NAMALWA (cell line): ENCODE measurements at places on chromosomes 2 and 18.

- no peak for DNase-seq
These were observed 119.3 kb upstream of the SIX3 start for GRCh38 chr2:44822174-44822573.

DNA sequence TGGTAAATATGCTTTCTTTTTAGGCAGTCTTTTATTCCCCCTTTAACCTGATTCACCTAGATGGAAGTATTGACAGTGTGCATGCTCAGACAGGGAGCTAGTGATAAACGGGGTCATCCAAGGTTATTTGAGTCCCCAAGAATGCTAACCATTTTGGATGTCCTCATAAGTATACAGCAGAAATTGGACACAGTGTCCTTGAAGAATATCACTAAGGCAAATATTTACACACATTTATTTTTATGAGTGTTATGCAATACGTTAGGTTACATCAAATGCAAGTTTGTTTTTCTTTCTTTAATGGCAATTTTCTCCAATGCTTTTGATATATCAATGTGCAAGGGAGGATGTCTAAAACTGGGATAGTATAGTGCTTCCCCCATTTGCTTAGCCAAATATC, 23.6 kb downstream of the CNTNAP5 start:
- DNase-seq, result no peak

DNA sequence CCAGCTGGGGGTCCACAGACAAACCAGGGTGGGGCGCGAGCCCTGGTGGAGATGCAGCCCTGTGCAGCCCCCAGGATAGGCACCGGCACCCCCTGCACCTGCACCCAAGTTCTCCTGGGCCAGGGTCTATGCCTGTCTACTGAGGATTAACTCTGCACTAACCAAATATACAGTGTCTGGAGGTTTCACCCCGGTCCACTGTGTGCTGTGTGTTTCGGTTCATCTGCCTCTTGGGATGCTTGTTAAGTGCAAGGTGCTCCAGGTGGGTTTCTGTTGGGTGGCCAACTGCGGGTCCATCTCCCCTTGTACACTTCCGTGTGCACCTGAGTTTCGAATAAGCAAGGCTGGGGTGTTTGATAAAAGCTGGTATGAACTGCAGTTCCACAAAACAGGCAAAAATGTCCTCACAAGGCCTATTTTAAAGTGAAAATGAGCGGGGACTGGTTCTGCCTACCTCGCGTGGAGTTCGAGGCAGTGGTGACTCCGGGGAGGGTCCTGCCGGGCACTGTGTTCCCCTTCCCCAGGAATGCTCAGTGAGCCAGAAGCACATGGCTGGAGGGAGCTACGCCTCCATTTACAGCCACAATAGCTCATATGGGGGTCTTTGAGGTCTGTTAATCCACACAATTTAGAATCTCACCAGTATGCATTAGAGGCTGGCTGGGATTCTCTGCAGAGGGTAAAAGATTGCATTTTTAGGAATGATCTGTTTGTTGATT, 70.7 kb downstream of the EDAR start:
- DNase-seq, result no peak

DNA sequence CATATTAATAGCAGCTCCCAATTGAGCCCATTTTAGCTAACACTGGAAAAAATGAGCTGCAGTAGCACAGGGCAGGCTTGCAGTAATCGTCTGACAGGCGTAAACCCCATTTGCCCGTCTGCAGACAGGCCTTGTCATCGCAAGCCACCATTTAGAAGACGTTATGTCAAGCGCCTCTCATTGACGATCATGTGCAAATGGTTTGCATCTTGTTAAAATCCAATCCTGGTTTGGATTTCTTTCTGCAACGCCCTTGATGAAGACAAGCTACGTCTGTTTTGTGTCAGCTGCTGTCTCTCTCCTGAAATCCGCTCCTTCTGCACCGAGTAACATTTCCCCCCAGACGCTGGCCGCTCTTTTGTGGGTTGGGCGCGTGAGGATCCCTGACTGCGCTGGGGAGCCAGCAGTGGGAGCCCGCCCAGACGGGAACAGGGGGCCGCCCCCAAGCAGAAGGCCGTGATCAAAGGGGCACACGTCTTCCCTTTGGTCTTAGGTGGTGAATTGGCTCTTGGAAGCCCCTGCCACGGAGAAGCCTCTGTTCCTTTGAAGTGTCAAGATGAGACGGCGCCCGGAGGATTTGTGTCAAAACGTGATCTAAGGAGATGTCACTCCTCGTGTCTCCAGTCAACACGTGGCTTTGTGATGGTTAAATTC, 84.2 kb upstream of the GPC1 start:
- DNase-seq, result no peak

- DNase-seq, result no peak
These were observed 161.6 kb downstream of the RNF152 start for GRCh38 chr18:61731178-61731577.

- DNase-seq, result no peak
These were observed 1343.9 kb downstream of the SUCLG1 start for GRCh38 chr2:83115155-83115554.

DNA sequence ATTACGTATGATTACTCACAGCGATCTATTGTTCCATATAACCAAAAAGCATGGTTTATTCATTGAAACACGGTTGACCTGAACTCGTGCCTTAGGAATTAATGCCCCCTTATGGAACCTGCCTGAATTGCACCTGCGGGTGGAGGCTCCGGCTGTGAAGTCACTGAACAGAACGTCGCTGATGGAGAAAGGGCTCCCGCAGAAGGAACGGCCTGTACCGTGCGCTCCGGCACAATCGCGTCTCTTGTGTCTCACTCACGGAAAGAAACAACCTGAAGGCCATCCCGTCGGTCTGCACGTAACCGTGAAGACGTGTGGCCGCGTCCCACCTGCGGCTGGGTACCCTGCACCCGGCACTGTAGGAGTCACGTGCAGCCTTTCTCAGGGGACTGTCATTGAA, 133.1 kb downstream of the NFATC1 start:
- peak; percentile 84 for DNase-seq

DNA sequence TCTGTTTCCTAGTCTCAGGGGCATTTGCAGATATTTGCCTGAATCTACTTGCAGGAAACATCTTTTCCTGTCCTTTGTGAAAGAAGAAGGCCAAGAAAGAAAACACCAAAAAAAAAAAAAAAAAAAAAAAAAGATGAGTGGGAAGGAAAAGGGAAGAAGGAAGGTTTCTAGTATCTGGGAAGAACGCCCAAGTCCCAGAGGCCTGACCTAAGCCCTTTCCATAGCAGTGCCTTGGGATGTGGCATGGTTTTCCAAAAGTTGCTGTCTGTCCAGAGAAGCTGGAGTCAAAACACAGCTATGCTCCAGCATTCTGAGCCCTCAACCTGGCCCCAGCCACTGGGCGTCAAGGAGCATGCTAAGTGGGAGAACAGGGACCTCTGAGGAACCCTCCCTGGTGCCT, 123.5 kb downstream of the INHBB start:
- DNase-seq, result no peak

GRCh38 chr2:220935789-220936321, 636.2 kb downstream of the EPHA4 start:
- DNase-seq, result no peak

DNA sequence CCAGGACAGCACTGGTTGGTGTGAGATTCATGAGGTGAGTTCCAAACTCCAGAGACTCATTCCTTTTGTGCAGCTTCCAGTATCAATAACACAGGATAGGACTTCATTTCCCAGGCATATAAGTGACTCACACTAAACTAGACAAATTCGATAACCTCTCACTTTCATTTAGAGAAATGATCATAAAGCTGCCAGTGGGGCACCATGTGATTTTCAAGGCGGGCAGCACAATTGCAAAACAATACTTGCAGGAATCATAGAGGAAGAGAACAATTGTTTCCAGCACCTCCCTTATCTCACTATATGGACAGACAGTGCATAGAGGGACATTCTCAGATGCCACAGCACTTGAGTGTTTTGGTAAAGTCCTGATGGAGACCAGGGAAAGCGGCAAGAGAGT, 31.3 kb upstream of the DNAH7 start:
- no peak for DNase-seq

DNA sequence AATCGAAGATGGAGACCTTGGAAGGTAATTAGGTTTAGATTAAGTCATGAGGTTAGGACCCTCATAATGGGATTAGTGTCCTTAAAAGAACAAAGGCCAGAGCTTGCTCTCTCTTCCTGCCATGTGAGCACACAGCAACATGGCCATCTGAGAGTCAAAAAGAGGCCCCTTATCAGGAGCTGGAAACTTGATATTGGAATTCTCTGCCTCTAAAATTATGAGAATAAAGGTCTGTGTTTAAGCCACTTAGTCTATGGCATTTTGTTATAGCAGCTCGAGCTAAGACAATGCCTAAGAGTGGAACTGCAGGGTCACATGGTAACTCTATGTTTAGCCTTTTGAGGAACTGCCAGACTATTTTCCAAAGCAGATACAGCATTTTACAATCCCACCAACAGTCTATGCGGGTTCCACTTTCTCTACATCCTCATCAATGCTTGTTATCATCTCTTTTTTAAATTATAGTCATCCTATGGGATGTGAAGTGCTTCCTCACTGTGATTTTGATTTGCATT, 42.4 kb downstream of the THADA start:
- DNase-seq, result no peak

- DNase-seq, result no peak
These were observed 56.3 kb downstream of the SRBD1 start for GRCh38 chr2:45554742-45555140.

GRCh38 chr18:22297008-22297407, 120.7 kb downstream of the CTAGE1 start:
- DNase-seq, result no peak

DNA sequence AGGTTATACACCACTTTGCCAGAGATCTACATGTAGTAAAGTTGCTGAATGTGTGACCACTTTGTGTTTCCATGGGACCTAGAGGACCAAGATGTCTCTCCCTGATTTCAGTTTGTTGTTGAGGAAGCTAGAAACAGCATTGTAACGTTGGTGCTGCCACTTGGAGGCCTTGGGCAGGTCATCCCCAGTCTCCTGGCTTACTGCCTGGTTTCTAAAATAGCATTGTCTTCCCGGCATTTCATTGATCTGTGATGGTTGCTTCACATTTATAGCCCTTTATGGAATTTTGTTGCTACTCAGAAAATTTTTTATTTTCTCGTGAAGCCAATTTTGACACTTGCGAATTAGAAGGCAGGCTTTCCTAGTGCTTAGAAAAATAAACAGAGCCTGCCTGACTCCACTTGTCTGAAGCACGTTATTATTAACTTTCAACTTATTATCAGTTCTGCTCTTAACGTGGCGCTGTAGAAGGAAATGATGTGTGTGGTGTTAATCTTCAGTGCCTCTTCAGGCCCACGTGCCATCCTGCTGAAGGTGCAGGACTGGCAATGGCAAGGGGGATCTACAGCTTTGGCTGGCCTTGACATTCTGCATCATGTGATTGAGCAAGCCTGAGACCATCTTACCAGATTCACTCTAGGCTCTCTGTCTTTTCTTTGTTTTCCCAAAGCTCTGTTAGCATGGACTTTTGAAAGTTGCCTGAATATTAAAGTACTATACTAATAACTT, 59.9 kb downstream of the INPP4A start:
- no peak for DNase-seq

- DNase-seq, result no peak
These were observed 62.8 kb upstream of the PPP1CB start for GRCh38 chr2:28688818-28689217.

DNA sequence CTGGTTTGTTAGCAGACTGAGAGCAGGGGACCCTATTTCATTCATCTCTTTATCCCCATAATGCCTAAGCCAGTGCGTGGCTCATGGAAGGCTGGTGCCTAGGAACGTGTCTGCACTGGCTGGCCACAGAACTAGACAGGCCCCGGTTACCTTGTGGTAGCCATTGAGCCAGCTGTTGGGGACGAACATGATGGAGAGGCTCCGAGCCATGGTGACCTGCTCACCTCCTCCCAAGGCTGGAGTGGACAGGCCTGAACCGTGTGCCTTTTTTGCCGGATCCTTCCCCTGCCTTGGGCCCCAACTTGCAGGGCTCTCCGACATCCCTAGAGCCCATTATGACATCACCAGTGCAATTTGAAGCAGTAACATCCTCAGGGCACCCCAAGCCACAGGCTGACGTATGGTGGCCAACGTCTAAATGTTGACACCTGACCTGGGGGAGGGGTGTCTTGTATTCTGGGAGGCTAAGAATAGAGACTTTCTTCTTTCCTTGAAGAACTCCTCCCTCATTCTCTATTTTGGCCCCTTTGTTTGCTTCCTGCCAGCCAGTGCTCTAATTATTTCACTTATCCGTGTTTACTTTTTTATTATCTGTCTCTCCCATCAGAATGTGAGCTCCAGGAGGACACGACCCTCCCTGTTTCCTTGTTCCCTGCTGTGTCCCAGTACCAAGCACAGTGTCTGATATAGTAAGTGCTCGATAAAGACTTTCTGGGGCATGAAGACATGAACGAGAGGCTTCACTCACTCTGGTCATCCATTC, 12.2 kb upstream of the DNPEP start:
- no peak for DNase-seq

DNA sequence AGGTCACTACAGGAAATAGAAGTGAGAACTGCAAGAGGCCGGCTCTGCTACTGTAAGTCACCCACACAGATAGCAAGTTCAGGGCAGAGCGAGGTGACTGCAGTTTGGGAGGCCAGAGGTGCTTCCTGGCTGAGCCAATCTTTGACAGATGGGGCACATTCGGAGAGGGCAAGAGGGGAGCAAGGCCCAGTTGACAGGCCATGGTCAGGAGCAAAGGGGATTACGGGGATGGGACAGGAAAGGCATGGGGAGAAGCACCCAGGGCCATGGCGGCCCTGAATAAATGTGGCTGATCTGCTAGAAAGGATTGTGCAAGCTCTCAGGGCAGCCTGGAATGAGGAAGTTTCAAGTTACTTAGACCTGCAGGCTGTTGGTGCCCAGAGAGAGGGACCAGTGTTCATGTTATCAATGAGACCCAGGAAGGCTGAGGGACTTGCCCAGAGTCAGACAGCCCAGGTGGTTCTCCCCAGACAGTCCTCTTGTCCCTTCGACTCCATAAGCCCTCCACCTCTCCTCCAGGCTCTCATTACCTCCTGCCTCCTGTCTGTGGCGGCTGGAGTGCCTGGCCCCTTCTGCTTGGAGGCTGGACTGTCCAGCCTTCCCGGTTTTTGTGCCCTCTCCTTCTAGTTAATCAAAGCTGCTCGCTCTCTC, 123.3 kb downstream of the CTIF start:
- no peak for DNase-seq

DNA sequence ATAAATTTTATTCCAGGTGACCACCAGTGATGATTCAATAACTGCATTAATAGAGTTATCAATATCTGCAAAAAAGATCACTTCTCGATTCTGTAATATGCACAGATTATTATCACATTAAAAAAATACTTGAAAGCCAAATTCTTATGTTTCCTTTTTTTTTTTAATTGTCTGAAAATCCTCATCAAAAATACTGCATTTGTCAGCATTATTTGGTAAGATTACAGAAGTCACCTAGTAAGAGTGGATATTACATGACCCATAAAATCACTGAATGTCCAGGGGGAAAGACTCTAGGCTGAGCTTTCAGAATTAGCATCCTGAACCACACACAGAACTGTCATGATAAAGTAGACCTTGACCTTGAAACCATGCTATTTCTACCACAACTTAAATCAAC, 617.2 kb upstream of the CDH7 start:
- DNase-seq, result no peak

- no peak for DNase-seq
These were observed 2108.8 kb upstream of the PIK3C3 start for GRCh38 chr18:39846265-39846664.
